ENCODE measurements at places on chromosomes 16 and 17. TPM values are rescaled to one million over a fixed set of nuclear protein-coding genes. Genes with fewer than 3 reads are reported as not detected.

Gene PCTP
- polyA plus RNA-seq = 22.5 TPM

Gene UNC45B
- 0.06 TPM for polyA plus RNA-seq

Gene SLC5A10
- polyA plus RNA-seq = not detected

Gene PNMT
- polyA plus RNA-seq = not detected

Gene CSNK2A2
- polyA plus RNA-seq = 41.3 TPM

Gene PPM1E
- polyA plus RNA-seq = 0.01 TPM

Gene TNK1
- 17.4 TPM for polyA plus RNA-seq

Gene MARF1
- 7.6 TPM for polyA plus RNA-seq

Gene PIK3R5
- 0.16 TPM for polyA plus RNA-seq

Gene SKAP1
- 0.08 TPM for polyA plus RNA-seq

Gene GAA
- 12.7 TPM for polyA plus RNA-seq

DNA sequence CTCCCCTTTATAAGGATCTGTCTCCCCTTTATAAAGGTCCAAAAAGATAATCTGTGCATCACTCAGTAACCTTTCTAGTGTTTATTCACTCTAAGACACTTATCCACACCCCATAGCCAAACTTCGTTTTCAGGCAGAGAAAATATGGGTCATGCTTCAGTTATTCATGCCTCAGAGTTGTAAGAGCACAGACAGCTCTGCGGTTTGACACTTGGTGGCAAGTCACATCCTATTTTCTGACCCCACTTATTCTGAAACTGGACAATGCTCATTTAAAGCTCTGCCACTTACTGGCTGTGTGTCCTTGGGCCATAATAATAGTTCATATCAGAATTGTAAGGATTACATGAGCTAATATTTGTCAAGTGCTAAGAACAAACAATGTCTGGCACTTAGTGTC, 2.0 kb upstream of the KRTAP2-1 start:
- peak; percentile 50 for DNase-seq

GRCh38 chr16:64312980-64313379, 808.9 kb downstream of the CDH11 start:
- DNase-seq = no peak

- DNase-seq = no peak
These were observed 15.6 kb downstream of the TMEM100 start for GRCh38 chr17:55706808-55707773.

DNA sequence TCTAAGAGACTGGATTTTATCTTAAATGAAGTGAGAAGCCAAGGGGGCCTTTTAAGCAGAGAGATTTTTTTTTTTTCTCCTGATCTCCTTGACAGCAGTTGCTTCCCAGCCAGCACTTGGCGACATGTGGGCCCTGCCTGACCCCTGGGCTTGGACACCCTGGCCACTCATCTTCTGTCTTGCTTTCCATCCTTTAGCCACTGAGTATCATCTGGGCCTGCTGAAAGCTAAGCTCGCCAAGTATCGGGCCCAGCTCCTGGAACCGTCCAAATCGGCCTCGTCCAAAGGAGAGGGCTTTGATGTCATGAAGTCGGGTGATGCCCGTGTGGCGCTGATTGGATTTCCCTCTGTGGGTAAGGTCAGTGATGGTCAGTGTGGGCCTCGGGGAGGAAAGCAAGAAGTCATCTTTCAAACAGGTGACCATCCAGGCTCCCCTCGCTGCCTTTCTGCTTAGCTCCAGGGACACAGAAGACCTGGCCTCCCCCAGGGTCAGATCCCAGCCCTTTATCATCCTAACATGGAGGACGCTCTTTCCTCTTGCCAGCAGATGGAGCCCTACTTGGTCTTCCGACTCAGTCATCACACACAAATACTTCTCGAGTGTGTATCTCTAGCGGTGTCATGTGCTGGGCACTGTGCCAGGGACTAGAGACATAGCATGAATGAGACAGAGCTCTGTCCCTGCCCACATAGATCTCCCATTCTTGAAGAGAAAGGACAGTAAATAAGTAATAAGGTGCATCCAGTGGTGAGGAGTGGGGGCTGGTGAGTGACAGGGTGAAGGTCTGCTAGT, 6.1 kb downstream of the DRG2 start:
- peak; percentile 56 for DNase-seq

DNA sequence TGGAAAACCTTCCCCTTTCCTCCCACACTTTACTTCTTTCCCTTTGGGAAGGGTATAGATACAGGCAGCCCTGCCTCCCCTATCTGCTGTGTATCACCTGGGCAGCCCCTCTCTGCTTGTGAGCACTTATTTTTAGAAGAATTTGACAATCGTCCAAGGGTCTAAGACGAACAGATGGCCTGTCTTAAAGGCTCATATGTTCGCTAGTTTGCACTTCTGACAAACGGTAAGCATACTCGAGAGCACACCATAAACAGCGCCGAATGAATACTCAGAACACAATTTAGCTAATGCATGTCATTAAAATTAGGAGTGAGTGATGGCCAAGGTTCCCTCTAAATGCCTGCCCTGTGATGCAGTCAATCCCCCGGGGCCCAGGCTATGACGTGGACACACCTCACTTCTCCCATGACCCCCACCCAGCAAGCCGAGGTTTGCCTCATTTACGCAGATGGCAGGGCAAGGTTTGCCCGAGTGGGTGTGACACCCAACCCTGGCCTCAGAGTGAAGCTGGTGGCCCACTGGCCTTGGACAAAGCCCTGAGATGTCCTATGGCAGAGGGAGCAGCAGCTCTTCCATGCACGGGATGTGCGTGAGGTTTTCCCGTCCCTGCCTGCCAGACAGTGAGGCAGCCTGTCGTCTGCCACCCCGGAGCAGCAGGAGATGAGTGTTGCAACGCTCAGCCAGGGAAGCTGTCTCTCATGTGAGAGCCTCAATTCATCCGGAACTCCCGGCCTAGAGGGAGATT, 125.2 kb downstream of the C16orf78 start:
- no peak for DNase-seq

GRCh38 chr16:87528690-87529579, 36.1 kb upstream of the ZCCHC14 start:
- no peak for DNase-seq

DNA sequence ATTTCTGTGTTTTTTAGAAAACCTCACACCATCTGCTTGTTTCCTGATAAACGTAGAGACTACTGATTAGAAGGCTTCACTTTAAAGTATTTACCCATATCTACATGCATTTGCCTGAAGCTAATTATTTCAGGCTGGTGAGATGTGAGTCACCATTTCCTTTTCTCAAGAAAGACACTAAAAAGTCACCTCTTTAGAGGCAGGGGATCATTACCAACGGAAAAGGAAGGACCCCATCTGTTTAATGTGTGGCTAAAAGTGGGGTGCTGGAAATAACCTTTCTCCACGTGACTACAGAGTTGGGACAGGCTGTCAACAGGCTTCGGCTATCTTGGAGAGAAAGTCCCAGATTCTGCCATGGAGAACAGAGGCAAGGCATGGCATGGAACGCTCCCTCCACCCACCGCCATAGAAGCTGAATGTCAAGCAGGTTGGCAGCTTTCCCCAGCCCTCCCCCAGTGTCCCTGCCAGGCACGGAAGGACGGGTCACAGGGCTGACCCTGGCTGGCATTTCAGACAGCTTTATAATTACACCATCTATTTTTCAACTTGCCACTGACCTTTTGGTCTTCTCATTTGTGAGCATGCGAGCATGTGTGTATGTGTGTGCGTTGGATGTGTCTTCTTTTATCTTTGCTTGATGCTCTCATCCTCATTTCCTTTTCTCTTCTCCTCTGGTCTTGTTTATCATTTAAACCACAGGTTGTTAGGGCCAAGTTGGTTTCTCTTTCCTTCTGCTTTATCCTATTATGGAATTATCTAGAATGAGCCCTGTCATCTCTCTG, 157.0 kb downstream of the CPPED1 start:
- no peak for DNase-seq

DNA sequence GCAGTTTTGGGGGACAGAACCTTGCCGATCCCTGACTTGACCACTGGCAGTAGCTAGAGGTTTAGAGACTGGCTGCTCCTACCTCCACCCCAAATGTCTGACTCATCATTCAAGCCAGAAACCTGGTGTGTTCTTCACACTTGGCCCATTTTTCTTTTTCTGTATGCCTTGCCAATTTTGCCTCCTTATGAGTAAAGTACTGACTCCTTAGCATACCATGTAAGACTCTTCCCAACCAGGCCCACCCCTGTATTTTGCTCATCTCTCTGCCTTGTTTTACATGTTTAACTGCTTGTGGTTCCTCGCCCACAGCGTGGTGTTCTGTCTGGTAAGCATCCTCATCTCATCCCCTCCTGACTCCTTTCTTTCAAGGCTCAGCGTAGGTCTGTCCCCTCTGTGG, 37.9 kb downstream of the NUP88 start:
- DNase-seq = peak; percentile 28

- no peak for DNase-seq
These were observed 131.9 kb upstream of the ZFHX3 start for GRCh38 chr16:73179705-73180331.

- no peak for DNase-seq
These were observed 1.4 kb upstream of the TXNDC11 start for GRCh38 chr16:11744075-11744470.

GRCh38 chr17:44992242-44992939, 24.3 kb upstream of the C1QL1 start:
- no peak for DNase-seq

GRCh38 chr16:67650023-67650422, 5.1 kb downstream of the CARMIL2 start:
- DNase-seq = no peak

DNA sequence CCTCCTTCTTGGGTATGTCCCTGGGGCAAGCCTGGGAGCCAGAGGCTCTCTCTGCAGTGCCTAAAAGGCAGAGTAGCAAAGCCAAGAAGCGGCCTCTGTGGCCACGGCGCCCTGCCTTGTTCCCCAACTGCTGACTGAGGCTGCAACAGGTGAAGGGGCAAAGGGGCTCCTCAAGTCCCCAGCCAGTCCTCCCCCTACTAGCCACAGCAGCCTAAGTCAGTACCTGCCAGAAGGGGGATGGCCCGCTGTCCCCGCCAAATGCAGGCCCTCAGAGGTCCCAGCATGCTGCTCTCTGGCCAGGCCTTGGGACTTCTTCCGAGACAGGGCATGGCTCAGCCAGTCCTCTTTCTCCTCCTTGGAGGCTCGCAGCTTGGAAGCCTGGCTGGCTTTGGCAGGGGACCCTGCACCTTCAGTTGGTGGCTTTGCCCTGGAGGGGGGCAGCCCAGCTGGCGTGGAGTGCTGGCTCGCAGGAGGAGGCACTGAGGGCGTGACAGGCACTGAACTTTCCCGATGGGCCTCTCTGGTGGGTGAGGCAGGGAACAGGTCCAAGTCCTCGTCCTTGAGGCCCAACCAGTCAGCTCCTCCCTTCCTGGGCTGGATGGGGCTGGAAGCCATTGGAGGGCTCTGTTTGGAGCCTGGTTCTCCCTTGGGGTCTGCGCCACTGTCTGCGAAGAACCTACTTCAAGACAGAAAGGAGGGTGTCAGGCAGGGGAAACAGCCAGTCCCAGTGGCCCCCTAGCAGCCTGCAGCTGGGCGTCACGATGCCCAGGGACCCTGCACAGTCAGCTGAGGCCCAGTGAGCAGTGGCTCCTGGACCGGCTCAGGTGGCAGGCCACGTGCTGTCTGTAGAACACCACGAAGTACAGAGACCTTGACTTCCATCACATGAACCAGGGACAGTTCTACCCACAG, 17.6 kb downstream of the FBF1 start:
- no peak for DNase-seq
